ENCODE measurements at places on chromosomes 7 and 10.

GRCh38 chr7:36487756-36488336, 98.2 kb downstream of the ANLN start:
- DNase-seq: peak; percentile 46

DNA sequence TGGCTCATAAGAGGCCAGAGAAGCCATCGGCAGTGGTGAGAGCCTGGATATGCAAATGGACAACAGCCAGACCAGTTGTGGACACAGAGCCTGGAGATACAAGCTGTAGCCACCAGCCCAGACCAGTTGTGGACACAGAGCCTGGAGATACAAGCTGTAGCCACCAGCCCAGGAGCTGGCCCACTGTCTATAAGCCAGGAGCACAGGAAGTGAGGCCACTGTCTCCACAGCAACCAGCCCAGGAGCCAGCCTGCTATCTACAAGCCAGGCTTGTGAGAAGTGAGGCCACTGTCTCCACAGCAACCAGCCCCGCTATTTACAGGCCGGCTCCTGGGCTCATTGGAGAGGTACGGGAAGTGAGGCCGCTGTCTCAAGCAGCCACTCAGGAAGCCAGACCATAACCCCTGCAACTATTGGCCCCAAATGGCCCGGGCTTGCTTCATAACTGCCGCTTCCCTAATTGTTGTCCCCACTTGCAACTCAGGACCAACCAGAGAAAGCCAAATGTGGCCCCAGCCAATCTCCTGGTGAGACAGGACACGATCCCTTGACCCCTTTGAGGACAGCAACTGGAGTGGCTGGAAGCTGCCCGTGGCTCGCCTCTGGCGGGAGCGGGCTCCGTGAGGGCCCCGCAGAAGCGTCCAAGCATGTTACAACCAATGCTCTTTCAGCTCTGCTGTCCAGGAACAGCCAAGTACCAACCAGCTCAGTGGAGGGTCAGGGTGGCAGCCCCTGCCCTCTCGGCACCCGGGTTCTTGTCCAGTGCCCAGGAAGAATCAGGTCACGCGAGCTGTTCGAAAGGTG, 44.1 kb upstream of the CNPY1 start:
- no peak for DNase-seq

- no peak for DNase-seq
Observed at GRCh38 chr10:69364232-69364940, 52.3 kb downstream of the TACR2 start.

- peak; percentile 76 for DNase-seq
Observed at GRCh38 chr7:42236266-42236975, 588 bp downstream of the GLI3 start.

- no peak for DNase-seq
Observed at GRCh38 chr7:7919449-7919945, 49.1 kb upstream of the GLCCI1 start.

GRCh38 chr7:9488555-9488954, 1055.1 kb downstream of the NXPH1 start:
- DNase-seq: peak; percentile 92

DNA sequence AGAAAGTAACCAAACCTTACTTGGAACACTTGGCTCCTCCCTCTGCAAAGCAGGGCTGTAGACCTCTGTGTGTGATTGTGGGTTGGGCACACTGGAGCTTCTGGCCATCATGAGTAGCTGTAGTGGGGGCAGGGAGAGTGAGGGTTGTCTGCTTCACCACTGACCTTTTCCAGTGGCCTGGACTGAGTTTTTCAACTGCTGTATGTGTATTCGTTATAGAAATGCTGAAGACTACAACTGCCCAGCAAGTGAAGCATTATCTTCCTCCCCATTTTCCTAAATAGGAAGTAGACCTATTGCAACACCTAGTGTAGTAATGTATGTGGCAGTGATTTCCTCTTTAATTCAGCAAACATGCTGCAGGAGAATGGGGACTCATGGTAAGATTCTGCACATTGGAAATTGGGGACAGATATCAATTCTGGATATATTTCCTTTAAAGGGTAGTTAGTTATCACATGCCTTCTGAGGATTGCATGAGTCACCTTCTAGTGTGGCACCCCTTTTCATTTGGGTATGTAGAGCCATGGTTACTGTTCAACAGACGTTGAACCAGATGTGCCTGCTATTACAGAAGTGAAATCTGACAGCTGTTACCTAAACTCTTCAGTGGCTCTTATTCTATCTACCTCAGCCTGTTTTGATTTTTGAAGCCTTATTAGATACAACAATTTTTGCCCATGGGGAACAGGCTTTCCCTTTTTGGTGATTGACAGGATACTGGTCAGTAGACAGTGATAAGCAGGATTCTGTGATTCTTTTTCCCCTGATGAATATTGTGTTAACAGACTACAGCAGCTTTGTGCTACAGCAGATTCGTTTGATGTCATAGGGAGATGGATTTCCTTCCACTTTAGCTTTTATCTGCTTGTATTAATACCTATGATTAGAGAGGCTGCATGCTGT, 130.9 kb downstream of the SND1 start:
- no peak for DNase-seq

DNA sequence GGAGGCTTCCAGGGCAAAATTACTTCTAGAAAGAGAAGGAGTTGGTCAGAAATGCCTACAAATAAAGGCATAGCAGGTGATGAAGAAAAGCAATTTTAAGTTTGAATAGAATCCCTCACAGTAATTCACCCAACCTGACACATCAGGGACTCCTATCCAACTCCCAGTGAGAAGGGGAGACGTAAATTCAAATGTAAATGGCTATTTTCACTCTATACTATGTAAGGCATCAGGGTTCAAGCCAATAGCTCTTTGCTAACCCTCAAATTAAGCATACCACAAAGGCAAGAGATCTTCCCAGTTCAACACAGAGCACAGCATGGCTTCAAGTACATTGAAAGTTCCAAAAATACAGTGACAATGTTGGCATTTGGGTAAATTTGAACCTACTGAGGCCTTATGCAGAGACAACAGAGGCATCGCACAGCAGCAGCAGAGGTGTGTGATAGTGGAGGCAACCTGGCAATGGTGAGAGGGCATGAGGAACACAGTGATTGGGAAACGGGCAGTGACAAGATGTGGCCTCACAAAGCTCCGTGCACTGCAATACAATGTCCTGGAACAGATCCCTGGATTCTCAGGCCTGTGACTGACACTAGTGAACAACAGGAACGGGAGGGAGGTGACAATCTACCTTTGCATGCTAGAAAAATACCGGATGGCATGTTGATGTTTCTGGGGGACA, 95.7 kb downstream of the VSTM2A start:
- no peak for DNase-seq

GRCh38 chr7:25124465-25125136, 459 bp downstream of the CYCS start:
- DNase-seq: no peak

GRCh38 chr7:129553899-129554461, 51.6 kb downstream of the SMKR1 start:
- DNase-seq: peak; percentile 43

GRCh38 chr10:80474597-80474910, 20.4 kb downstream of the TSPAN14 start:
- no peak for DNase-seq

DNA sequence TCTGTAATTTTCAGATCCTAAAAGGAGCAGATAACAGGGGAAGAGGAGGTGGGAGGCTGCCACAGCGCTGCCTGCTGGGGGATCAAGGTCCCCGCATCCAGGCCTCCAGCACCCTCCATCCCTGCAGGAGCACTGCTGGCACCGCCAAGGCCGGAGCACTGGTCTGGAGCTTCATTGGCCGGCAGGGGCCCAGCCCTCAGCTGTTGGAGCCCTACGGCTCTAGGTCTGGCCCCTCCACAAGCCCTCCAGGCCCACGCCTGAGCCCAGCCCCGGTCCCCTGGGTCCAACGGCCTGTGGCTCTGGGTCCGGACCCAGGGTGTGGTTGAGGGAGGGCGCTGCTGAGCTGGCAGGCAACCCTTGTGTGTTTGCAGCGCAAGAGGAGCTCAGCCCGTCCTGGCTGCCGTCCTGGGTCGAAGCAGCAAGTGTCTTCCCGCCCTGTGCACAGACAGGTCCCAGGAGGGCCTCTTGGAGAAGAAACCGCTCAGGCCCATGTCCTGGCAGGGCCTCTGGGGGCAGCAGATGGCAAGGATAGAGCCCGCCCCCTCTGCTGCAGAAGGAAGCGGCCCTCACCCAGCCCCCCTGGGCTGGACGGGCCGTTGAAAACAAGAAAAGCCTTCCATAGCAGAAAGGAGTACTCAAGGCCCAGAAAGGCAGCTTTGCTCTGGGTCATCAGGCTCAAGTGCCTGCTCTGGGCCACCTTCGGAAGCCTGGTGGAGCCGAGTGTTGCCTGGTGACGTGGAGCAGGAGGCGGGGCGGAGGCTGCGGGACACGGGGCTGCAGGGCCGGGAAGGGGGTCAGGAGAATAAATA, 54.3 kb upstream of the TNRC18 start:
- peak; percentile 25 for DNase-seq

DNA sequence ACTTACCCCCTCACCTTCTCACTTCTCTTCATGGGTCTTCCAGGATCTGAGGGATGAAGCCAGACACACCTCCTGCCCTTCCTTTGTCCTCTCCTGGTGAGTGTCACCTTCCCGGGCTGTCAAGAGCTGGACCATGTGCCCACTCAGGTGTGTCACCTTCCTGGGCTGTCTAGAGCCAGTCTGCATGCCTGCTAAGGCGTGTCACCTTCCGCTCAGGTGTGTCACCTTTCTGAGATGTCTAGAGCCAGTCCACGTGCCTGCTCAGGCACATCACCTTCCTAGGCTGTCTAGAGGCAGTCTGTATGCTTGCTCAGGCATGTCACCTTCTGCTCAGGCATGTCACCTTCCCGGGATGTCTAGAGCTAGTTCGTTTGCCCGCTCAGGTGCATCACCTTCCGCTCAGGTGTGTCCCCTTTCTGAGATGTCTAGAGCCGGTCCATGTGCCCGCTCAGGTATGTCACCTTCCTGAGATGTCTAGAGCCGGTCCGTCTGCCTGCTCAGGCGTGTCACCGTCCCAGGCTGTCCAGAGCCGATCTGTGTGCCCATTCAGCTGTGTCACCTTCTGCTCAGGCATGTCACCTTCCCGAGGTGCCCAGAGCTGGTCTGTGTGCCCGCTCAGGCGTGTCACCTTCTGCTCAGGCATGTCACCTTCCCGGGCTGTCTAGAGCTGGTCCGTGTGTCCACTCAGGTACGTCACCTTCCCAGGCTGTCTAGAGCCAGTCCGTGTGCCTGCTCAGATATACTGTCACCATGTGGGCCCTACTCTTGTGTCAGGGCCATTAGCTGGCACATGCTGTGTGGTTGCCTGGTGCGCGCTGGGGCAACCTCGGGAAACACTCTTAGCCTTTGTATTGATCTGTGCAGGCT, 245.3 kb downstream of the EBF3 start:
- DNase-seq: no peak

- no peak for DNase-seq
Observed at GRCh38 chr7:149741629-149742028, 31.8 kb downstream of the ZNF467 start.

DNA sequence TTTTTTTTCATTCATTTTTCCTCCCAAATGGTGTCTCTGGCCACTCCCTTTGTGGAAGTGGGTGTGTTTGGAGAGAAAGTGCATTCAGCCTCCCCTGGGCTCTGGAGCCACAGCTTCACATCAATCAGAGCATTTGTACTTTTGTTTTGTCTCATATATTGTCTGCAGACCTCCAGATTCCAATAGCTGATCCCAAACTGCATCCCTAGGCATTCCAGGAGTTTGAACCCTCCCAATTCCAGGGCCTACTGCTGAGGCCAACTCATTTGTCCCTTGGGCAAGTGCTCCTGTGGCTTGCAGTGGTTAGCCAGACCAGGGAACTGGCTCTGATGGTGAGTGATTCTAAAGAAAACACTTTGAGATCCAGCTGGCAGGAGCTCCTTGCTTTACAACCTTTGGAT, 163.3 kb downstream of the IPMK start:
- peak; percentile 41 for DNase-seq

DNA sequence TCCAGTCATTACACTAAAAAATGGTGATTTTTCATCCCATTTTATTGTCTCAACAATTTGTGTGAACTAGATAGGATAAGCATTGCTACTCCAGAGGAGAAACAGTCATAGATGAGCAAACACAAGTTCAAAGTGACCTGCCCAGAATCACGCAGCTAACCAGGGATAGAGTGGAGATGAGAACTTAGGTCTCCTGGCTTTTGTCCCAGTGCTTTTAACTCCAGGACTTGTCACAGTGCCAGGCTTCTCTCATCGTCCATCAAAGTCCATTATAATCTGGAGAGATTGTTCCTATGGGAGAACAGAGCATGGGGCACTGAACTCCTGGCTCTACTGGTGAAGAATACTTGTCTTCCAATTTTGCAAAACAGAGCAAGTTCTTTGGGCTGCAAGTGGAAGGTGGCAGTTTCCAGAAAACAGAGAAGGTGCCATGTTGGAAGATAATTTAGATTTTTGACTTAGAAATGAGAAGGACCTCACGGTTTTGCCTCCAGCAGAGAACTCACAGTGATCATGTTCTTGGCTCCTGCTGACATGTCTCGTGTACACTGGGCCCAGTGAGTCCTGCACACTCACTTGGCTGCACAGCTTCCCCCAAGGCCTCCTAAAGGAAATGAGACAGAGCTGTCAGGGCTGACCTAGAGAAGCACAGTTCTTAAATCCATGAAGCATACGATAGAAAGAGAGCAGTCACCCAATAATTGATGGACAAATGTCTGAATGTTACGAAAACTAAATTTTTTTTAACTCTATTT, 322.9 kb upstream of the NRP1 start:
- peak; percentile 50 for DNase-seq

DNA sequence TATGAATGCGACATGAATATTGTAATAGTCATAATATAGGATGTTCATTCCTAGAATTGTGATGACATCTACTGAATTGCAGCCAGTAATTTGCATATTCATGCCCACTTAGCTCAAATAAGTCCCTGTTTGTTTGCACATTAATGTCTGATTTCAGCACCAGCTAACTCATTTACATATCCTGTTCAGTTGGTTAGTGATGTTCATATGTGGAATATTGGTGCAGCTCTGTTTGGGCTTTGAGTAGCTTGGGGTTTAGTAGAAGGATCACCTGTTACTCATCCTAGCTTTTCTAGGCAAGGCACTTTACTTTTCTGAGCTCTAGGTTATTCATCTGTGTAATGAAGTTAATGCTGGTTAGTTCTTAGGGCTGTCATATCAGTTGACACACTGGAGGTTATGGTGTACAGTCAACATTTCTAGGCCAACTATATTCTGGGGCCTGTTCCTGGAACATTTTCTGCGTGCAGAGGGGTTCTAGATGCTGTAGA, 238.4 kb downstream of the EXOC4 start:
- DNase-seq: no peak
